MM.1S (cell line): ENCODE measurements at places on chromosomes 12 and 14.

GRCh38 chr14:73599499-73599898 lies 7.8 kb downstream of the ACOT4 start:
- no peak overlapping the region for H3K4me3 ChIP-seq
- no peaks in the 10 kb centered on the region for H3K27me3 ChIP-seq
- H3K4me1 ChIP-seq = no peaks in the 10 kb centered on the region
- DNase-seq = no peak

DNA sequence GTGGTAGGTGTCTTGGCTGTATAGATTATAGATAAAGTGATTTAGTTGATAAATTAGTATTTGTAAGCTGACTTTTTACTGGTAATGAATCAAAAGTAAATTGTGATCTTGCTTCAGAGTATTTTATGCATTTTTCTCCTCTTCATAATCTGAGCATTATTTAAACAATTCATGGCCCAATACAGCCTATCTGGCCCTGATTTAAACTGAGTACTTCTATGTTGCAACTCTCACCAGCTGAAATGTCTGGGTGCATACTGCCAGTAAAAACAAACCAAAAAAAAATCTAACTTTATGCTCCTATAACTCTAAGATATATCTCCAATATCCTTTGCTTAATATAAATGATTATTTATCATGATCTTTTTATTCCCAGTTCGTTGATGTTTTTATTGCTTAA lies 86.6 kb downstream of the MIA2 start:
- no peak overlapping the region for H3K27ac ChIP-seq
- H3K36me3 ChIP-seq = no peaks in the 10 kb centered on the region
- no peaks in the 10 kb centered on the region for H3K4me1 ChIP-seq
- no peak overlapping the region for H3K4me3 ChIP-seq

GRCh38 chr12:131559517-131560516 lies 151.1 kb upstream of the SFSWAP start:
- no peak overlapping the region for H3K27ac ChIP-seq
- no peaks in the 10 kb centered on the region for H3K36me3 ChIP-seq
- H3K4me3 ChIP-seq = no peak overlapping the region

DNA sequence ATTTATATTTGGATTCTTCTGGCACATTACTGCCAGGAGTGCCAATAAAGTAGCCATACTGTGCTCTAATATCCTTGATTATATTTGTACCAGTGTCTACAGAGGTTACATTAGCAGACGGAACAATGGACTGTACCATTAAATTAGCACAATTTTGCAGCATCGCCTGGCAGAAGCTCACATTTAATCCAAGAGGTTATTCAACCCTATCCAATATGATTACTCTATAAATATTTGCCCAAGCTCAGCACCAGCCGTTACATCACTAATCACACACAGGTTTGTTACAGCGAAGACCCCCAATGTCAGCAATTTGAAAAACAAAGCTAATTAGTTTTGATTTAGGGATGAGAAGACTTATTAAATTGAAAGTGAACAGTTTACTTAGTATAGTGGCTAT lies 16.9 kb upstream of the MGST1 start:
- no peaks in the 10 kb centered on the region for H3K36me3 ChIP-seq
- H3K4me3 ChIP-seq = no peak overlapping the region
- H3K27me3 ChIP-seq = no peaks in the 10 kb centered on the region
- no peaks in the 10 kb centered on the region for H3K4me1 ChIP-seq

GRCh38 chr12:131063413-131063812 lies 109.7 kb downstream of the ADGRD1 start:
- no peak overlapping the region for H3K4me3 ChIP-seq
- DNase-seq = no peak
- no peaks in the 10 kb centered on the region for H3K36me3 ChIP-seq

GRCh38 chr12:52209321-52209720 lies 17.5 kb upstream of the KRT80 start:
- no peak overlapping the region for H3K4me3 ChIP-seq
- no peak overlapping the region for H3K27ac ChIP-seq
- no peaks in the 10 kb centered on the region for H3K4me1 ChIP-seq
- H3K36me3 ChIP-seq = no peaks in the 10 kb centered on the region
- H3K27me3 ChIP-seq = peaks cover 82% of the 10 kb centered on the region
- DNase-seq = no peak

- 0 out of 2 replicates have a peak, but pooled peaks cover 3% of the 10 kb centered on the region for H3K4me1 ChIP-seq
- peak; percentile 27 for DNase-seq
- H3K27me3 ChIP-seq = no peaks in the 10 kb centered on the region
- no peak overlapping the region for H3K4me3 ChIP-seq
These were observed 22.3 kb downstream of the PLEKHG3 start for GRCh38 chr14:64726585-64726890.

DNA sequence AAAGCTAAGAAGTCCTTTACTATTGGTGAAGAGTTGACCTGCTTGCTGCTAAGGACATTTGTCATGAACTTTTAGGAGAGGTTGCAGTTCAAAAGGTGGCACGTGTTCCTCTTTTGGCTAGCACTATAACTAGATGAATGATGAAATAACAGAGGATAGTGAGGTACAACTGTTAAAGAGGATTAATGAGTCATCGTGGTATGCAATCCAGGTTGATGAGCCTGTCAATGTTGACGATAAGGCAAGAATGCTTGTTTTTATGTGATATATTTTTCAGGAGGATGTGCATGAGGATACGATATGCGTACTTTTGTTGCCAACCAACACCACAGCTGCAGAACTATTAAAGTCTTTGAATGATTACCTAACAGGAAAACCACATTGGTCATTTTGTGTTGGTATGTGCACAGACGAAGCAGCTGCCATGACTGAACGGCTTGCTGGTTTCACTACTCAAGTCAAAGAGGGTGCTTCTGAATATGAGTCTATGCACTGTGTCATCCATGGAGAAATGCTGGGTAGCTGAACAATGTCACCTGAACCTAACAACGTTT lies 10.6 kb downstream of the CEP128 start:
- H3K36me3 ChIP-seq = no peaks in the 10 kb centered on the region
- peaks cover 37% of the 10 kb centered on the region for H3K4me1 ChIP-seq
- H3K4me3 ChIP-seq = peak overlapping the region; percentile 40
- H3K27ac ChIP-seq = peak overlapping the region; percentile 96

- H3K4me1 ChIP-seq = no peaks in the 10 kb centered on the region
- no peak overlapping the region for H3K27ac ChIP-seq
- no peaks in the 10 kb centered on the region for H3K27me3 ChIP-seq
- H3K36me3 ChIP-seq = no peaks in the 10 kb centered on the region
These were observed 80.8 kb downstream of the BHLHE41 start for GRCh38 chr12:26044007-26044394.

DNA sequence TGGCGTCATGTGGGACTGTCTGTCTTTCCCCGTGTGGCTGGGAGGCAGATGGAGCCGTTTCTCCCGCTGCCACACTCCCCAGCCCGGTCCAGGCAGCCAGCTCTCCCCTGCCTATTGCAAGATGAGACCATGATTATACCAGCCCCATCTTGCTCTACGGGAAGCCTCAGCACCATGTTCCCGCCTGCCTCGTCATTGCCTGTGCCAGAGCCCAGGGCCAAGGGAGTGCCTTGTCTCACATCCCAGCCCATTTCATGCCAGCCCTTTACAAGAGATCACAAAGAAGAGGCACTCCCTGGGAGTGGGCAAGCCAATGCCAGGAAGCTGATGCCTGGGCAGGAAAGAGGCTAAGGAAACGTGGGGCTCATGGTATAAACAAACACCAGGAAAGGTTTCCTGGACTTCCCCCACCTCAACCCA lies 23.9 kb downstream of the GPR68 start:
- H3K4me3 ChIP-seq = no peak overlapping the region
- DNase-seq = no peak

- H3K4me1 ChIP-seq = 0 out of 2 replicates have a peak, but pooled peaks cover 6% of the 10 kb centered on the region
- no peak overlapping the region for H3K4me3 ChIP-seq
- no peaks in the 10 kb centered on the region for H3K27me3 ChIP-seq
- DNase-seq = no peak
These were observed 4.5 kb upstream of the AQP2 start for GRCh38 chr12:49946086-49946485.

DNA sequence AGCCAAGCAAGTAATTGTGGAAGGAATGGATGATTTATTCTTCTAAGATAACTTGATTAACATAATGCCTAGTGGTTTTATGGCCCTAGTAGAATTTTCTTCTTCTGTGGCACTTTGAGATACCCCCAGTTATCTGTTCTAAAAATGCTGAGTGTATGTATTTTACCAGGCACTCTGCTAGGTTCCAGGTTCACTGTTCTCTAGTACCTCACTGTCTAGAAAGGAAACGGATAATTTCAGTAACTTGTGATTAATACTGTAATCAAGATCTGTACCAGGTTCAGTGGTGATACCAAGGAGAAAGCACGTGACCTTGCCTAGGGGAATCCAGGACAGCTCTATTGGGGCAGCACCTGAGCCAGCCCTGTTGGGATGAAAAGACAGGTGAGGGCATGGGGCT lies 8.0 kb downstream of the ANO6 start:
- H3K36me3 ChIP-seq = no peaks in the 10 kb centered on the region; the same call in 1 of the 2 replicates
- H3K27me3 ChIP-seq = no peaks in the 10 kb centered on the region
- peak overlapping the region; percentile 83 for H3K27ac ChIP-seq
- DNase-seq = peak; percentile 35
- peaks cover 41% of the 10 kb centered on the region for H3K4me1 ChIP-seq

- H3K36me3 ChIP-seq = no peaks in the 10 kb centered on the region
- no peaks in the 10 kb centered on the region for H3K27me3 ChIP-seq
- DNase-seq = no peak
- H3K4me1 ChIP-seq = no peaks in the 10 kb centered on the region
- no peak overlapping the region for H3K27ac ChIP-seq
These were observed 880 bp upstream of the FLRT2 start for GRCh38 chr14:85528897-85529631.

- no peak for DNase-seq
- no peaks in the 10 kb centered on the region for H3K27me3 ChIP-seq
- no peaks in the 10 kb centered on the region for H3K4me1 ChIP-seq
- no peak overlapping the region for H3K4me3 ChIP-seq
These were observed 14.4 kb downstream of the TSFM start for GRCh38 chr12:57796996-57797395.

- H3K36me3 ChIP-seq = no peaks in the 10 kb centered on the region
- H3K27ac ChIP-seq = no peak overlapping the region
- no peaks in the 10 kb centered on the region for H3K4me1 ChIP-seq
- H3K27me3 ChIP-seq = no peaks in the 10 kb centered on the region
- H3K4me3 ChIP-seq = no peak overlapping the region
These were observed 6.6 kb downstream of the P2RX7 start for GRCh38 chr12:121139286-121139685.

DNA sequence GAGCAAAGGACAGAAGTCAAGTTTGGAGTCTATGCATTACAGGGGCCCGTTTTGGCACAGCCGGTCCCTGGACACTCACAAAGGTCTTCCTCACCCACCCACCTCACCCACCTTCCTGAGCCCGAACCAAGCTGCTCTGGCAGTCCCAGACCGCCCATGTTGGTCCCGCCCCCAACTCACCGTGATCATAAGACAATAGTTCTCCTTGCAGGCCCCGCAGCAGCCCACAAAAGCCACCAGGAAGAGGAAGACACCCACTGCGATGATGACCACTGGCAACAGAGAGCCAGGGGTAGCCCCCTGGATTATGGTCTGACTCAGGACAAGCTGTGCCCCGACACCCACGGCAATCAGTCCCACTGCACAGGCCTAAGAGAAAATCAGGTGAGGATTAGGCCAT lies 1.8 kb downstream of the CD63 start:
- H3K27ac ChIP-seq = no peak overlapping the region
- no peaks in the 10 kb centered on the region for H3K36me3 ChIP-seq
- no peak for DNase-seq

- H3K36me3 ChIP-seq = no peaks in the 10 kb centered on the region
- no peaks in the 10 kb centered on the region for H3K27me3 ChIP-seq
- no peak overlapping the region for H3K4me3 ChIP-seq
- no peaks in the 10 kb centered on the region for H3K4me1 ChIP-seq
These were observed 67.7 kb downstream of the HCAR2 start for GRCh38 chr12:122635471-122635870.

GRCh38 chr12:106814714-106815113 lies 40.2 kb downstream of the RIC8B start:
- no peak for DNase-seq
- no peaks in the 10 kb centered on the region for H3K27me3 ChIP-seq
- no peak overlapping the region for H3K4me3 ChIP-seq
- no peak overlapping the region for H3K27ac ChIP-seq

DNA sequence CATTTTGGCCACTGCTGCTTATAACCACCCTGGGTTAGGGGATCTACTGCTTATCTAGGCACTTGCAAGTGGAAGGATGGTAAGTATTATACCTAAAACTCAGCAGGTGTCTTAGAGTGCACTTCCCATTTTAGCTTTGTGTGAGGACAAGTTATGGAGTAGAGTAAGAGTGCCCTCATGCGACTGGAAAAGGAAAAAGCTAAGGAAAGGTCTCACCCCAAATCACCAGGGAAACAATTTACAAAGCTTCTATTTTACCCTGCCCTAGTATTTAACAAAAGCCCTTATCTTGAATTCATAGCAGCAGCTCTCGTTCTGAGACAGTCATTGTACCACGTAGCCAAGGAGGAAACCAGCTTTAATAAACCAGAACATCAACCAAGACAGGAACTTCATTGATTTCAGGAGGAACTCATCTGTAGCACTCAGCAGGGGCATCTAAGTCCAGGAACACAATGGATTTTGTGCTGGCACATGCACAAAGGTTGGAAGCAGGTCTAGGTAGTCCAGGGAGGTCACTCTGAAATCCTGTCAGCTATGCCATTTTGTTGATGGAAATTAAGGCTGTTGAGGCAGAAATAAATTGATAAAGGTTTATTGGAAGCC lies 2.9 kb downstream of the RDH12 start:
- H3K4me1 ChIP-seq = no peaks in the 10 kb centered on the region
- no peak overlapping the region for H3K4me3 ChIP-seq
- H3K27ac ChIP-seq = no peak overlapping the region
- DNase-seq = peak; percentile 47

DNA sequence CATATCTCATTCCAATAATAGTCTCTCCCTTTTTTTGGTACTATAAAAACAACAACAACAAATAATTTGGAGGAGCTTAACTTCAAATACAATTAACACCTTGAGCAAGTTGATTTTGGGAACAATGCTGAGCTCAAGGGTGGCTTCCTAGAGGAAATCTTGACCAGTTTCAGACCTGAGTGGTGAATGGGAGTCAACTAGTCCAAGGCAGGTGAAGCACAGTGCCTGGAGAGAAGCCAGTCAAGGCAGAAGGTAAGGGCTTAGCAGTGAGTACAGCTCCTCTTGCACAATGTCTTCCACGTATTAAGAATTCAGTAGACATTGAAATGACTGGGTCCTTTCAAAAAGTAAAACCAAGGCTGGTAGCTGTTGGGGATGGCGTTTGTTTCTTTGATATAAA lies 444.8 kb downstream of the ATP23 start:
- no peak overlapping the region for H3K27ac ChIP-seq
- no peaks in the 10 kb centered on the region for H3K27me3 ChIP-seq
- H3K36me3 ChIP-seq = no peaks in the 10 kb centered on the region

- H3K36me3 ChIP-seq = no peaks in the 10 kb centered on the region
- no peak overlapping the region for H3K4me3 ChIP-seq
- DNase-seq = no peak
- H3K27ac ChIP-seq = no peak overlapping the region
- H3K4me1 ChIP-seq = no peaks in the 10 kb centered on the region
These were observed 513.1 kb downstream of the KCNH5 start for GRCh38 chr14:62532181-62532580.

- H3K4me3 ChIP-seq = no peak overlapping the region
- H3K4me1 ChIP-seq = peaks cover 9% of the 10 kb centered on the region
- no peaks in the 10 kb centered on the region for H3K27me3 ChIP-seq
- H3K36me3 ChIP-seq = no peaks in the 10 kb centered on the region
- no peak overlapping the region for H3K27ac ChIP-seq
These were observed 29.2 kb downstream of the CRADD start for GRCh38 chr12:93706387-93706786.
